NCI-H774 (cell line): ENCODE measurements at places on chromosomes 7 and 10.

GRCh38 chr10:12981570-12981969, 19.9 kb downstream of the CCDC3 start:
- DNase-seq, result no peak

GRCh38 chr7:81925530-81925929, 155.7 kb upstream of the HGF start:
- no peak for DNase-seq

DNA sequence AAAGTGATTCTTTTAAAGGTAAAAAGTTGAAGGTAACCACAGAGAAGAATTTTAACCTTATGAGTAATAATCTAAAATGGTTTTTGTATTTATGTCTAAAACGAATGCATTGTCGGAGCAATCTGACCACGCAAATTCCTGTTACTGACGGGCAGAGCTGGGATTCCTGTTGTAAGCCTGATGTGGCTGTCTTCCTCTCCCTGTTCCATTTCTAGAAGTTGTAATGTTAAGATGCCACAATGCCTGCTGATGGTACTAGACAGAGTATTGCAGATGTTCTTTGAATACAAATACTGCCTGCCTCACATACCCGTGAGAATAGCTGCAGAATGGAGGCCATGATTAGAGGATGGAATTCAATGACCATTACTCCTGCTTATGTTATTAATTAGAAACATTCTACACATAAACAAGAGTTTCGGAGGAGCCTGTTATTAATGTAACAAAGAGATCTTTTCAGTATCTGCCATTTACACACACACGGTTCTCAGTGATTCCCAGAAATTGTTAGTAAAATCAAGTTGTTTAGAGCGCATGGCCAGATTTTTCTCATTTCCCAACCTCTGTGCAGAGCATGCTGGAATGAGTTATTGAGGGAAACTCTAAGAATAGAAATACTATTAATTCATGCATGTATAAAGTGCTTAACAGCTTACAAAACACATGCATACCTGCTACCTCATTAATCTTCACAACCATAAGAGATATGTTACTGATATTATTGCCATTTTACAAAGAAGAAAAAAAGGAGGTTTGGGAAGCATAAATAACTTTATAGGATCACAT, 196.8 kb downstream of the PTN start:
- no peak for DNase-seq

DNA sequence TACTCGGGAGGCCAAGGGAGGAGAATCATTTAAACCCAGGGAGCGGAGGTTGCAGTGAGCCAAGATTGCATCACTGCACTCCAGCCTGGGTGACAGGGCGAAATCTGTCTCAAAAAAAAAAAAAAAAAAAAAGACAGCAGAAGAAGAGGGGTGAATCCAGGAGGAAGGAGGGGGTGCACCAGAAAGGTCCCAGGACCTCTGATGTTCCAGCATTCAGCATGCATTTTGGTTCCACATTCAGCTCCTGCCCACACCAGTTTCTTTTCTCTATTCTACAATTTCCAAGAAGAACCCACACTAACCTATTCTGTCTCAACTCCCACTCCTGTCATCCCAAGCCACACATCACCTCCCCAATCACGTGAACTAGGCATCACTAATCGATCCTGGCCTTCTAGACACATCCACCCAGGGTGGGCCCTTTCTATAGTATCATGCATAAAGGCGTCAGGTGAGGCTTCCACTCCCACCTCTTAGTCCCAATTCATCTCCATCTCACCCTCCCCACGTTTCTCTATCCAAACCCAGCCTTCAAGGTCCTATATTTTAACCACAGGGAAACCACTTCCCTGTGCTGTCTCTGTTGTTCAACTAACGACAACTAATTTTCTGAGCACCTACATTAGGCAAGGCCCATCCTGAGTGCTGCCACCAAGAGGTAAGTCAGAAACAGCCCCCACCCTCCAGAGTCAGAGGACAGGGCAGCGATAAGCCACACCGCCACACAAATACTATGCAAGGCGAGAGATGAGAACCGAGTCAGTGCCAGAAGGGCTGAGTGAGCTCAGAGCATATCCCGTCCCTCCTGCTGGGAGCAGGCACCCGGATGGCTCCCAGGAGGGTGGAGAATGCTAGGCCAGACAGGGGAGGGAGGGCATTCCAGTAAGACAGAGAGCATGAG, 2.2 kb downstream of the ANXA11 start:
- DNase-seq, result no peak

DNA sequence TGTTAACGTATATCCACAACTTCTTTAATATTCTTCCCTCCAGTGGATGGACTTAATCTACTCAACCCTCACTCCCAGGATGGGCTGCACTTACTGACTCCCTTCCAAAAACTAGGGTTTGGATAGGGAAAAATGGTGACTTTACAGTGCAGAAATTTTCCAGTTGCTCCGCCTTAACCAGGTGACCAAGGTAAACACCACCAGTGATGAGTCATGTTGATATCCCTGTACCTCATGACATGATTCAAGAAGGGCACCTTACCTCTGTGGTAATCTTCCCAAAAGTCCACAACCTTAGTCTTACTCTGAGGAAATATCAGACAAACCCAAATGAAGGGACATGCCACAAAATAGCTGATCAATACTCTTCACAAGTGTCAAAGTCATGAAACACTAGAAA, 3.5 kb upstream of the GSTK1 start:
- DNase-seq, result no peak

DNA sequence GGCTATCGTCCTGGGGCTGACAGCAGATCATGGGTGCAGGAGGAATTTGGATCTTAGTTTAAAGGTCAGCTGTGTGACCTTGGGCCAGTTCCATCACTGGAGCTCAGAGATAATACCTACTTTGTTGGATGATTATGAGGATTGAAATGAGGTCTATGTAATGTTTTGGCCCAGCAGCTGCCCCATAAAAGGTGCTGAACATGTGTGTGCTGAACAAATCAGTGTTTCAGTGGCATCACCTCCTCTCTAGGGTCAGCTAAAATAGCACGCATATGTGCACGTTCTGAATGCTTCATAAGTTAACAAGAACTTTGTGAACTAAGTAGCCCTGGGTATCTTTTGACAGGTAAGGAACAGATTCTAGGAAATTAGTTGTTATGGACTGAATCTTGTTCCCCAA, 84.8 kb upstream of the LRRC18 start:
- no peak for DNase-seq

- DNase-seq, result no peak
Observed at GRCh38 chr10:75852851-75853484, 421.5 kb downstream of the LRMDA start.
